ENCODE measurements at places on chromosomes 7 and 10.

- DNase-seq, result no peak
Measured at GRCh38 chr10:110508159-110508788, 10.6 kb downstream of the DUSP5 start.

DNA sequence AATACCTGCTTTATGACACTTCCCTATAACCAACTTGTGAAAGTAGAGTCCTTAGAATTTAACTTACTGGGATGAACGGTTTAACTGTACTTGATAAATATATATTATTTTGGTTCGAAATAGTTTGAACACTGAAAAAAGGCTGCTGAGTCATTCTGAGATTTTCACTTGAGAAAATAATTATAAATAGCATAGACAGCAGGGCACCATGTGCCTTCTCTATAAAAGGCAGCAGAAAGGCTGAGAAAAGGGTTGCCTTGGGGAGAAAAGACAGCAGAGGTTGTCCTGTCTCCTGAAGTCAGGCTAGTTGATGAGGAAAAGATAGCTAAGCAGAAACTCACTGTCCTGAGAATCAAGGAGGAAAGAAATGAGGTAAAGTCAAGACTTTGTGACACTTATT lies 92.4 kb downstream of the CTTNBP2 start:
- DNase-seq, result peak; percentile 15

GRCh38 chr10:109947111-109947920 lies 24.0 kb upstream of the XPNPEP1 start:
- DNase-seq, result no peak

GRCh38 chr7:124930173-124930623 lies 573 bp upstream of the POT1 start:
- DNase-seq, result no peak

GRCh38 chr10:101814466-101815071 lies 3.7 kb downstream of the OGA start:
- DNase-seq, result no peak

DNA sequence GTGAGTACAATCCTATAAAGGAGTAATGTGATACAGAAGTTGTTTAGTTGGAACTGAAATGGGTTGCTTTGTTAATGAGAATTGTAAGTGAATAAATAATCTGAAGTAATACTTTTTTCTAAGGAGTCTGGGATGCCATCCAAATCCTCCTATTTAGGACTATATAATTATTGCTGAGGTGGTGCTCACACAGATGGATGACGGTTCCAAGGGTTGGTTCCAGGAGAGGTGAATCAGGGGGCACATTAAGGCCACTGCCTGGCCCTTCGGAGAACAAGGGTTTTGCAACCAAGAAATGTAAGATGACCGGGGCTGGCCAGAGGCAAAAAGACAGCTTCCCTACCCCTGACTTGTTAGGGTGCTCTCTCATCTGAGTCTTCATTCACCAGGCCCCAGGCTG lies 352.7 kb downstream of the PHTF2 start:
- DNase-seq, result peak; percentile 14

- DNase-seq, result no peak
Measured at GRCh38 chr10:9811601-9812000, 1206.1 kb upstream of the CELF2 start.

DNA sequence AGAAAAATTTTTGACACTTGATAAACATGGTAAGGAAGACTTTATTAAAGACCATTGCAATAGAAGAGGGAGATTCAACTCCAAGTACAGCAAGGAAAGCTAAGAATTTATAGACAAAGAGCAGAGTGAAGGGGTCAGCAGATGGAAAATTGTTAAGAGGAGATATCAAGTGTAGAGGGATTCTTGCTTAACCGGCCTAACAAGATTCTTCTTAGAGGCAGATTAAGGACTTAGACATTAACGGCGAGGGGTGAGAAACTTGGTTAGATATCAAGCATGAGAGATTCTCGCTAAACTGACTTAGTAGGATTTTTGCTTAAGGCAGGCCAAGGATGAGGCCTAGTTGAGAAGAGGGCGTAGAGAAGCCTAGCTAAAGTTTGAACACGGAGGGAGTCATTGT lies 76.0 kb downstream of the ITGB1 start:
- no peak for DNase-seq

- no peak for DNase-seq
Measured at GRCh38 chr10:68296843-68297663, 34.8 kb upstream of the HNRNPH3 start.

- DNase-seq, result peak; percentile 84
Measured at GRCh38 chr10:97574374-97575126, 2.0 kb downstream of the ANKRD2 start.

DNA sequence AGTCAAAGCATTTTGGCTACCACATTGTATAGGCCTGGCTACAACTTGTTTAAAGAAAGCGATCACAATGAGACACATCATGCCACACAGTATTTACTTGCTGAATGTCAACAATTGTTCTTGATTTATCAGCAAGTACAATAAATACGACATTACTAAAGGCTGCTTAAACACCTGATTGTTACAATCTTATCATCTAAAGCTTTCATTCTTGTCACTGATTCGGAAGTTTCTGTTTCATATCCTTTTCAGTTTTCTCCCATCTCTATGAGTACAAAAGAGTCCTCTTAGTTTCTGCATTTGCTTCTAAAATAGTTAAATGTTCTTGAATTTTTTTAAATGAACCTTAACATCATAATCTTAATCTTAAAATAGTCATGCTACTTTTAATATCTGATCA lies 128.1 kb upstream of the LRRN3 start:
- DNase-seq, result no peak

DNA sequence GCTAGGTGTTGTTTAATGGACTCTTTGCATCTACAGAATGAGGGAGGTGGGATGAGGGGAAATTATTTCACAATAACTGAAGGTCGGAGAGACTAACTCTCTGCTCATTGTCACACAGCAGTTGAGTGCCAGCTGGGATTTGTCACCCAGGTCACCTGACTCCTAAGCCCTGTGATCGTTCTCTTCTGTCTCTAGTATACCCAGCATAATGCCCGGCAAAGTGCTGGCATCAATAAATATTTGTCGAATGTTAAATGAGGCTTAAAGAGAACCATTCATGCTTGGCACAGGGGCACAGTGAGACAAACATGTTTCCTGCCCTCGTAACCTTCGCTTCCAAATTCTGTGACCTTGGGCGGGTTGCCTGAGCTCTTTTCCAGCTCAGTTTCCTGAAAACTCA lies 70.8 kb downstream of the TCF7L2 start:
- no peak for DNase-seq

DNA sequence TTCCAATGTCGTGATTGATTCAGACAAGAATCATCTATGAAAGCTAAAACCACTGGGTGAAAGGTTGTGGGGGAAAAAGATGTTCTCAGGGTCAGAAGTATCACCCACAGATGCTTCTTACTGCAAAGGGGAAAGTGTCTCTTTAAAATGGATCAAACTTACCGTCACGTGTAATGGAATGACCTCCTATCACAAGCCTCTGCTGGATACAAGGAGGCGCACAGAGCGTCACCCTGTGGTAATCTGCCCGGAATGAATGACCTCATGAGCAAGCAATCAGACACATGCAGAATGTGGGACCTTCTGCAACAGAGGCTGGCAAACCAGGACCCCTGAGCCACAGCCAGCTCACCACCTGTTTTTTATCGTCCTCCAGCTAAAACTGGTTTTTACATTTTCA lies 33.0 kb downstream of the WIPF3 start:
- peak; percentile 68 for DNase-seq

GRCh38 chr7:73890555-73891147 lies 29.7 kb downstream of the TMEM270 start:
- no peak for DNase-seq

DNA sequence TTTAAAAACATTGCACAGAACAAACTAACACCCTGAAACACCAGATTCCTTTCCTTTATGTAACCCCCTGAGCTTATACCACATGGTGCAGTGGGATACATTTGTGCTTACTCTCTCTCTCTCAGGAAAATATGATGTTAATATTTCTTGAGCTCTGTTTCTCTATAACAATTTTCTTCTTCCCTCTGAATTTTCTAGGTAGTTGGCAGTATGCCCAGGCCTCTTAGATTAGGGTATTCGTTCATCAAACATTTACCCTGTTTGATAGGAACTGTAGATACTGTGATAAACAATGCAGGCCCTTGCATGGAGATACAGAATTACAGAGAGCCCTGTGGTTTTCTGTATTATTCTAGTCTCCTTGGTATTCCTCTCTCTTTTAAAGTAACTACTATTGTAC lies 567.8 kb downstream of the IPMK start:
- DNase-seq, result no peak

- no peak for DNase-seq
Measured at GRCh38 chr7:19463581-19463980, 245.3 kb downstream of the POLR1F start.

GRCh38 chr10:124119946-124120345 lies 26.5 kb upstream of the CHST15 start:
- DNase-seq, result no peak

- no peak for DNase-seq
Measured at GRCh38 chr10:96740579-96741281, 20.4 kb upstream of the PIK3AP1 start.

- peak; percentile 61 for DNase-seq
Measured at GRCh38 chr7:142711746-142712616, 37.3 kb upstream of the PRSS1 start.

DNA sequence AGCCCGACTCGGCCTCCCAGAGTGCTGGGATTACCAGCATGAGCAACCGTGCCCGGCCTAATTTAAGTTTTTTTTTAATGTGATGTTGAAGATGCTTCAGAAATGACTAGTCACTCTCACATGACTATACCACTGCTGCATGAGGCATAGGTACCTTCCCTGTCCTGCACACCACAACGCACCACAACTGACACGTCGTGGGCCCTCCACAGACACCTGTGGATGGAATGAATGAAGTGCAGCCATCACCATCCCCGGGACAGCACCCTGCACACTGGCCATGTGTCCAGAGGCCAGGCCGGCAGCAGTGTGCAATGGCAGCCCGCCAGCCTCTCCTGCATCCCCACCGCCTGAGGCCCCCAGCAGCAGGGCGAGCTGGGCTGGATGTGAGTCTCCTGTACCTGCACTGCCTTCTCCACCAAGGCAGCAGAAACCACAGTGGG lies 55.1 kb downstream of the VOPP1 start:
- DNase-seq, result peak; percentile 34

- DNase-seq, result peak; percentile 1
Measured at GRCh38 chr10:90136731-90137316, 435.4 kb downstream of the KIF20B start.

GRCh38 chr7:815284-816216 lies 16.7 kb upstream of the SUN1 start:
- peak; percentile 26 for DNase-seq

- DNase-seq, result no peak
Measured at GRCh38 chr7:20206104-20206896, 10.9 kb downstream of the MACC1 start.

GRCh38 chr7:154759989-154760388 lies 242.9 kb downstream of the PAXIP1 start:
- no peak for DNase-seq

DNA sequence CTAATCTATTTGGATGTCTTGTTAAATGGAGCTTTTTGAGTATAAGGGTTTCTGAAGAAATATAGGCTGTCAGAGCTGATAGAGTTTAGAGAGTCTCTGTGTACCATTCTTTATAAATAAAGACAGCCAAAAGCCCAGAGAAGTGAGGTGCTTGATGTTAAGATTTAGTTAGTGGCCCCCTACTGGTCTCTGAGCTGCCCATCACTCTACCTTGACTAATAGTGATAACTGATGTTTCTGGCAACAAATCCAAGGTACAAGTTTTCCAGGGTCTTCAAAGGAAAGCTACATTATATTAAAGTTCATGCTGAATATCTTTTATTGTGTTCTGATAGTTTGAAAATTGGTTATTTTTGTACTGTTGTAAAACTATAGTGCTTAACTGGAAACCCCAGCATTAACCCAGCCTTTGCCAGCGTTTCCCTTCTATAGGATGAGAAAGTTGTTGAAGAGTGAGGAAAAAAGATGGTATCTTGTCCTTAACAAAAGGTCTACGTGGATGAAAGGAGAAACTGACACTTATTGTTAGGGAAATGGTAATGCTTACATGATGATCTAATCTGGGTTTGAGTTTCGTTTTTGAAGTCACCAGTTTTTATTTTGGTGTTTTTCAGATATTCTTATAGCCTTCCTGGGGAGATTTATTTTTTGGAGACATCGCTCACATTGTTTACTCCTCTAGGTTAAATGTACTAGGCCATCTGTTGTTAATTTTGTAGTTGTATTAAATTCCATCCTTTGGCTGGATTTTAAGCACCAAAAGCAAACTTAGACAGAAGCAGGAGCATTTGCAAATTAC lies 79.0 kb downstream of the AUTS2 start:
- DNase-seq, result no peak

DNA sequence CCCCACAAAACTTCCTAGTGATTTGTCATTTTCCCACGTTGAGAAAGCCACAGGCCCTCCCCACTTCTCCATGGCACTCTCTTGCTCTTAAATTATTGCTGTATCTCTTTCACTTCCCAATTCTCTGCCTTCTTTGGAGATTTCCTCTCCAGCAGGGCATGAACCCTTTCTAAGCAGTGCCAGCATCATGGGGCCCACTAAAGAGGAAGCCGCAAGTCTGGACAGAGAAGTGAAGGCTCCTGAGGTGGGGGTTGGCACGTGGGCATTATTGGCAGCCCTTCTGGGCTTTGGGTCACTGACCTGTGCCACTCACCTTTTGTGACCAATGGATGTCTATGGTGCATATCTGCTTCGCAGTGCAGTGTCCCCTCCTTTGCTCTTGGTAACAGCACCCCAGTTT lies 97.7 kb upstream of the TCF7L2 start:
- no peak for DNase-seq

DNA sequence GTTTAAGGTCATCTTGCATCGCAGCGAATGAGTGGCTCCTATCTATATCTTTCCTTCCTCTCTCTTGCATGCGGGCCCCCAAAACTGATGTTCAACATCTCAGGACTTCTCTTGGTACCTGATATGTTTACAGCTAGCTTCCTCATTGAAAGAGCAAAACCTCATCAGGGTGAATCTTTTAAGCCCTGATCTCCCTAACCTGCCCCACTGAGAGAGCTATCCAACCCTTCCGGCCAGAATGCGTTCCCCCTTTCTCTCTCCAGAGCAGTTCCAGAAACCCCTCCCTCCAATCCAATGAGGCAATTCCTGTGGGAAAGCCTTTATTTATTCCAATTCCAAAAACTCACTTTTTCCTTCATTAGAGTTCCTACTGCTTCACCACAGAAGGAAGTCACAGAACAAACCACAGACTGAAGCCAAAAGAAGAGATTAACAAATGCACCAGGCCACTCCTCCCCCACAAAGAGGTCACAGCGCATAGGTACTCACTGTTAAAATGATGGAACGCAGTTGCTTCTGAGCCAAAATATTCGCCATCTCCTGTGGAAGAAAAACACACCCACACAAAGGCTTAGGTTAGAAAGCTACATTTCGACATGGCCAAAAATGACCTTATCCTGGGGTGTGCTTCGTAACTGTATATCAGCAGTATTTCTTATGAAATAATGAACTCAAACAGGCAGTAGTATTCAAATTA lies 232.4 kb downstream of the ELMO1 start:
- no peak for DNase-seq

DNA sequence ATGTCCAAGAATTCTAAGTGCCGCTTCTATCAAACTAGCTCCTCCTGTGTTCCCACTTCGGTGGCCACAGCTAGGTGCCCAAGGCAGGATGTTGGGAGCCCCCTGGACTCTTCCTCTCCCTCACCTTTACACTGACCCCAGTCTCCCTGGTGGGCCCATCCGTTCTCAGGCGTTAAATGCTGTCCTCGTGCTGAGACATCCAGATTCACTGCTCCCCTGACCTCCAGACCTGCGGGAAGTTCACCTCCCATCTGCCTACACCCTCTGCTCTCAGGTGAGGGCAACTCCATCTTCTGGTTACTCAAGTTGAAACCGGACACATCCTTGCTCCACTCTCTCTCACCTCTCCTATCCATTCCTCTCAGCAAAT lies 114.3 kb downstream of the ARHGAP22 start:
- DNase-seq, result no peak
